SK-MEL-5 (cell line): ENCODE measurements at places on chromosomes 1 and 21.

- no peak for DNase-seq
These were observed 365.8 kb downstream of the VAV3 start for GRCh38 chr1:107599220-107599619.

- peak; percentile 94 for DNase-seq
These were observed 3.4 kb upstream of the CHI3L1 start for GRCh38 chr1:203189951-203190352.

DNA sequence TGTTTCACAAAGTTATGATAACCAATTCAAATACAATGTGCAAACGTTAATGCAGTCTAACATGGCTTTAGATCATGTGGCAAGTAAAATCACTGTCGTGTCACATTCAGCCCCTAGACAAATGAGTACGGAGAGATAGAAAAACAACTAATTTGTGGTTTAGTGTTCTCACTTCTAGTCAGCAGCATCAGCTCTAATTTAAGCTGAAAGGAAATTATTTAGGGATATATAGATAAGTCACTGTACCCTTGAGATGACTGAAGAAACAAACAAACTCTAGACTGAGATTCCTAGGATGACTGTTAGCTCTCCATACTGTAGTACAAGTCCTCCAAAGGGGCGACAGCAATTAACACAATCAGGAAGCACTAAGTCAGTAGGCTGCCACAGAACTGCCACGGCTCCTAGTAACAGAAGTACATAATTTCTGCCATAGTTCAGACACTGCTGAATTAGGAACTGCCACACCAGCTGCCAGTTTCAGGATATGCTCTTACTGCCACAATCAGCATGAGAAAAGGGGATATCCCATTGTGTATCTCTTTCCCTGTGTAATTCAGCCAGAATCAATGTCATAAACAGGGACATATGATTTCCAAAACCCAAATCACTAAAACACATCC lies 150.4 kb upstream of the NEGR1 start:
- DNase-seq = no peak

DNA sequence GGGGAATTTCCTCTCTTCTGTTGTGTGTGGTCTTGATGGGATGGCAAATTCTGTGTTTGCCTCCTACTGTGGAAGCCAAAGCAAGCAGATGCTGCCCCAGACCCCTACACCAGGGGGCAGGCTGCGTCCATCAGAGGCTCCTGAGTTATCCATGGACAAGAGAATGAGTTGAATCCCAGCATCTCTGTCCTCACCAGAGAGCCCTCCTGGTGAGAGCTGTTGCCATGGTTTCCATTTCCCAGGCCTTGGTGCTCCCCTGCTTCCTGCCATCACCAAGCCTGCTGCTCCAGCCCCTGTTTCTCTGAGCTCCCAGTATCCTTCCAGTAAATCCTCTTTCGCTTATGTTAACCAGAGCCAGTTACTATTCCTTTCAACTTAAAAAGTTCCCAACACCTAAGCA lies 20.4 kb upstream of the GNG12 start:
- DNase-seq = peak; percentile 83

- no peak for DNase-seq
These were observed 31.1 kb downstream of the KLHDC7A start for GRCh38 chr1:18511874-18512150.

GRCh38 chr1:171833091-171833825 lies 8.0 kb upstream of the DNM3 start:
- peak; percentile 56 for DNase-seq

GRCh38 chr1:59225594-59226316 lies 71.1 kb upstream of the FGGY start:
- no peak for DNase-seq
